ENCODE measurements at places on chromosomes 4 and X.
A peak's percentile ranks its signal among the peaks of the same experiment; 100 is the strongest.

DNA sequence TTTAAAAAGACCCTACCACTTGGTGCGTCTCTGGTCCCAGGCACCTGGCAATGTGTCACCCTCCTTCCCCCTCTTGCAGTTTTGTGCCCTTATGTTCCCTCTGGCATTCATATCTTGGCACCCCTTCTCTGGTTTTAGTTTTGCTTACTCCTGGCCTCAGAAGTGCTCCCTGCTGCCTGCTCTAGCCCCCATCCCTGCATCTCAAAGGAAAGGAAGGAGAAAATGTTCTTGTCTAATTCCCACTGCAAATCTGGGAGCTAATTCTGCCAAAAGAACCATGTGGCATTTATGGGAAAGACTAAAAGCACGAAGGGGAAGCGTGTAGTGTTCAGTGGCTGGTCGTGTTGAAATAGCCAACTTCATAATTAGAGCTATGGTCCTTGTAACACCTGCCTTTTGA is 340.1 kb upstream of the RPS6KA3 start:
- DNase-seq, result no peak

DNA sequence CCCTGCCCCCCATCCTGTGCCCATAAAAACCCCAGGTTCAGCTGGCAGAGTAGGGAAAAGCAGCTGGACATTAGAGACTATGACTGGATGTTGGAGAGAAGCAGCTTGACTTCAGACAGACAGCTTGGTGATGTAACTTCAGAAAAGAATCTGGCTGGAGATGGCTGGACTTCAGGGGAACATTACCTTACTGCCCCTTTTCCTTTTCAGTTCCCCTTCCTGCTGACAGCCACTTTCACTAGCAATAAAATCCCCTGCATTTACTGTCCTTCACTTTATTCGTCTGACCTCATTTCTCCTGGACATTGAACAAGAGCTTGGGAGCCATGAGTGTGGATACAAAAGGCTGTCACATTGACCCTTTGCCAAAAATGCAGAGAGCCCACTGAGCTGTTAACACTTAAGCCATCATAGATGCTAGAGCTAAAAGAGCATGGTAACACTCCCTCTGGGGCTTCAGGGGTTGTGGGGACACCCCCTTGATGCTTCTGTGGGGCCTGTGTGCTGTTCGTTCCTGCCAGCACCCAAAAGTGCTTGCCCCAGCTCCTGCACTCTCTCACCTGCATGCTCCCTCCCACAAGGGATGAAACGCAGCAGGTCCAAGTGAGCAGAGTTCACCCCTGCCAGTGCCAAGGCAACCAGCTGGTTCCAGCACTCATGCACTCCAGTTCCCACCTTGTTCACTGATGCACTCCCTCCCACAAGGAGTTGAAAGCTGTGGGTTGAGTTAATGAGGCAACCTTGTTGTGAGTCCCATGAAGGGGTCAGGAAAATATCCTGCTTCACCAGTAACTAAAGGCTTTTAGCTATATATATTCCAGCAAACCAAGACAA is 263.8 kb upstream of the NDST3 start:
- DNase-seq, result no peak

DNA sequence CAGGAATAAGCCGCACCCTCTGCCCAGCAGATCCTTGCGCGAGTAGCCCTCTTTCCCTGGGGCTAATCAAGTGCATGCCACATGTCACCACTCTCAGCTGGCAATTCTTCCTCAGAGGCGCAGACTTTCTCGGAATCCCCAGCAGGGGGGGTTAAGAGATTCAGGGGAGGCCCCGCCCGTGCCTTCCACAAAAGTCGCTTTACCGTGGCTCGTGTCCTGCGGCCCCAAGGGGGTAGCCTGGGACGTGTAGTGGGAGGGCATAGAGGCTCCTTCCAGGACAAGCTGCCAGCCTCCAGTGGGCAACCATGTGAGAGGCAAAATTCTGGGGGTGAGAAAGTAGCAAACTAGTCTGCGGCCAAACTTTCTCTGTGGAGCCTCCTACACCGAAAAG is 652 bp downstream of the SRPX start:
- DNase-seq, result peak; percentile 40

- DNase-seq, result no peak
Measured at GRCh38 chr4:2931512-2932301, 31.5 kb downstream of the NOP14 start.

DNA sequence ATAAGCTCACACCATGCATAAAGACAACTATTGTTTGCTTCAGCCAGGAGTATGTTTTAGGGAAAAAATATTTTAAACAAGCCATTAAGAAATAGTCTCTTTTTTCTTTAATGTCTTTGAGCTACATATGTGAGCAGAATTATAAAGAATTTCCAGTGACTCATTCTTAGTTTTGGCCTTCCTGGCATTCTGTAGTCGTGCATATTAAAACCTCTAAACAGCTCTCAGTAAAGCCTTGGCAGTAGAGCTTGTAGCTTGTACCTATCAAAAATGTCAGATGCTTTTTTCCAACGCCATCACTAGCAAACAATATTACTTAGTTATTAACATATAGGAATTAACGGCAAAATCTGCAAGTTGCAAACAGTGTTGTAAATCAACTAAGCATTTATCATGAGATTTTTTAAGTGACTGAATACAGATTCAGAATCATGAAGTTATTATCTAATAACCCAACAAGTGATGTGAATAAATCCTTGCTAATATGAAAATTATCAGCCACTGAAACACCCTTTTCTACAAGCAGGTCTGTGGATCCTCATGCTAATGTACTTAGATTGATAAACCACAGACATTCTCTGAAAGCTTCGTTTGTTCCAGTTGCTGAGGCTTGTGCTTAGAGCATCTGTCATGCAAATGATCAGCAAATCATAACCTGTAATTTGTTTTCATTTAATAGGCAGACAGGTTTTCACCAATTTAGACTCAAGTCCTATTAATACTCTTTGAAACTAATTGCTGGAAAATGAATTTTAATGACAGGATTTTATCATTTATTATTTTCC is 412.0 kb upstream of the ATOH1 start:
- no peak for DNase-seq

DNA sequence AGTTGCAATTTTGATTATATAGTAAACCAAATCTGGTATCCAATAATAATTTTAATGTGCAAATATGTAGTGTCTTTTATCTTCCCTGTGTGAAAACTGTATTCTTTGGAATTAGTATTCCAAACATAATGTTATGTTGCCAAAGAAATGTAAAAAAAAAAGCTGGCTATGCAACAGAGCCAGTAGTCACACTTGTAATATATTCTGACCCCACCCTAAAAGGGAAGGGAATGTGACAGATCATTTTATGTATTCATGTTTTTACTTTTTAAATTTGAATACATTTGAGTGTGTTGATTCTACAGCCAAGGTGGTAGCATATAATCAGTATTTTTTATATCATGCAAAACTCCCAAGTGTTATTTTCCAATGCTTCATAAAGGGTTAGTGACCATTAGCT is 27.9 kb upstream of the MCUB start:
- DNase-seq, result no peak

DNA sequence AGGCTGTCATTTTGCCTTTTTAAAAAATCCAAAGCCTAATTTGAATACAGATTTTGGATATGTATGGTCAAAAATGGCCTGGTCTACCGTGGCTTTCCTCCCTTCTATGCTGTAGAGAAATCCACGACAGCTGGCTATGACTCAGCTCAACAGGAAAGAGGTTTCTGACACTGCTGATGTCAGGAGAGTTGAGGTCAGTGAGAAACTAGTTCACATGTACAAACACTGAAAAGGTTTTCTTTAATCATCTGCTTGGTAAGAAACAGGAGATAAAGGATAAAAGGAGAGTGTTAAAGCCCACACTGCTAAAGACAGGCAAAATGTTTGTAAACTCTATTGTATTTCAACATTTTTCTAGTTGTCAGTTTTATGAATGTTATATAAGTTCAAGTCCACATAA is 113.9 kb downstream of the NYX start:
- peak; percentile 17 for DNase-seq

DNA sequence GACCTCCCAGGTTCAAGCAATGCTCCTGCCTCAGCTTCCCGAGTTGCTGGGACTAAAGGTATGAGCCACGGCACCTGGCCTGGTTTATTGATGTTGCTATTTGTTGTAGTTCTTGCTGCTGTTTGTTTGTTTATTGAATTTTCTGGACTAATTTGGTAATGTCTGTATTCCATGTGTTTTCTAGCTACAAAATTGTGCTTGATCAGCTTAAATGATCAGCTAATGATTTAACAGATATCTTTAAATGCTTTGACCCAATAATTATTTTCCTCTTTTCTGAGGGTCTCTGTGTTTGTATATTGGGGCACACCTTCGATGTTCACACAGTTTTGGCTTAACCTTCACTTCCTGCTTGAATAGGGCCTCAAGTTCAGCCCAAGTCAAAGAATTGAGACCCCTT is 488.1 kb upstream of the HTR2C start:
- no peak for DNase-seq

DNA sequence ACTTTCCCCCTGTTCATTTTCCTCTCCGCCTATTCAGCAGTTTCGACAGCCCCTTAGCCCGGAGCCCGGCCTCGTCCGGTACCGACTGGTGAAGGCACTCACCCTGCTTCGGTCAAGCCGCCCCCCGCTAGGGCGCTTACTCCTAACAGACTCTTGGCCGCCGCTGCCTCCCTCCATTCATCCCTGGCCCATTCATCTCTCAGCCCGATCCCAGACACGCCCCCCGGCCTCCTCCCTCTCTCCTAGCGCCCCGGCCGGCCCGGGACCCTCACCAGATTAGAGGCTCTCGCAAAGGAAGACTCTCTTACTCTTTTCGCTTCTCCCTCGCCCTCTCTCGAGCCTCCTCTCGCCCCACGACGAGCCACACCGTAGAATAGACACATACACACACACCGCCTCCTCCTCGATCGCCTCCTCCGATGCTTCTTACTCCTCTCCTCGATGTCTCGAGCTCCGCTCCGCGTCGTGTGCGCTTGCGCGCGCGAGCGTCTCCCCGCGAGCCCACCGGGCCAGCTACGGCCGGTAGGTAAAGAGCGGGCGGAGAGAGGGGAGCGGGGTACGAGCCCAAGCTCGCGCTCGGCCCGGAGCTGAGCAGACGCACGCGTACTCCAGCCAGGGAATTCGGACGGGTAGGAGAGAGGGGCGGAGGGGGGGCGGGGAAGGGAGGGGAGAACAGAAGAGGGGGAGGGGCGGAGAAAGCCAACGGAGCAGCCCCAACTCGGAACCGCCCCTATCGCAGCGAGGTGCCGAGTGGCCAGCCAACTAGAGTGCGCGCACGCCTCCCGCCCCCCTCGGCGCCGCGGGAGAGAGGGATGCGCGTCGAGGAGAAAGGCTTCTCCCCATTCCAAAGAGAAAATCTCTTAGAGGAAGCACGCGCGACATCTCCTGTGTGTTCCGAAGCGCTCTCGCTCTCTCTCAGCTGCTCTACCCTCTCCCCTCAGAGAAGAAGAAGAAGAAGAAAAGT is at the start of gene WNK3:
TSS of gene WNK3 (minus strand) at position 633 of the 964 bp plus-strand sequence.
- DNase-seq, result no peak

- no peak for DNase-seq
Measured at GRCh38 chrX:121886557-121886956, 839.1 kb downstream of the GLUD2 start.

GRCh38 chrX:149513825-149514428 is 8.8 kb upstream of the IDS start:
- no peak for DNase-seq

DNA sequence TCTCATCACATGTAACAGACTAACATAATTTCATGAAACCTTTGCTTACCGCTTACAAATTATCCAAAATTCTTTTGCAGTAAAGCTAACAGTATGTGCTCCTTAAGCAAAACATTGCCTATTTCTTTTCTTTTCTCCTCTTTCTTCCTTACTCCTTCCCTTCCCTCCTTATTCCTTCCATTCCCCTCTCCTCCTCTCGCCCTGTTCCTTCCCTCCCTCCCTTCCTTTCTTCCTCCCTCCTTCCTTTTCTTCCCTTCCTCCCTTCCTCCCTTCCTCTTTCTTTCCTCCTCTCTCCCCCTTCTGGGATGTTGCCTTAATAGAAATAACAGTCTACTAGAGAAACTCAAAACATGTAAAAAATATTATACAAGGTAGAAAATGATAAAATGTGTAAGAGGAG is 246.4 kb downstream of the TENM3 start:
- DNase-seq, result no peak

- no peak for DNase-seq
Measured at GRCh38 chr4:139050446-139050845, 34.9 kb downstream of the NOCT start.

DNA sequence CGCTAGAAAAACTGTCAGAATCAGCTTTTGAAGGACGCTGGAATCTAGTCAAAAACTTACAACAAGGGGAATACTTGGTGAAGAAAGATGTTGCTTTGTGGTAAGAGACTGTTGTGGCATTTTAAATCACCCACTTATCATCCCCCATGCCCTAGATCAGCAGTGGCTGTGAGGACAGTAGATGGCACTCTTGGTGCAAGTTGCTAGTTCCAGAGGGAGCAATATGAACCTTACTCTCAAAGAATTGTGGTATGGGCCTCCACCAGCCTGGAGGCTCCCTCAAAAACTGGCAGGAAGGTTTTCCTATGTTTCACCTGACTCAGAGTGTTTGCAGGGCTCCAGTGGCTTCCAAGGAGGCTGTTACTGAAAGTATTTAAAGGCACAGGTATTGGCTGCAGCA is 37.7 kb upstream of the SLC16A2 start:
- peak; percentile 39 for DNase-seq

DNA sequence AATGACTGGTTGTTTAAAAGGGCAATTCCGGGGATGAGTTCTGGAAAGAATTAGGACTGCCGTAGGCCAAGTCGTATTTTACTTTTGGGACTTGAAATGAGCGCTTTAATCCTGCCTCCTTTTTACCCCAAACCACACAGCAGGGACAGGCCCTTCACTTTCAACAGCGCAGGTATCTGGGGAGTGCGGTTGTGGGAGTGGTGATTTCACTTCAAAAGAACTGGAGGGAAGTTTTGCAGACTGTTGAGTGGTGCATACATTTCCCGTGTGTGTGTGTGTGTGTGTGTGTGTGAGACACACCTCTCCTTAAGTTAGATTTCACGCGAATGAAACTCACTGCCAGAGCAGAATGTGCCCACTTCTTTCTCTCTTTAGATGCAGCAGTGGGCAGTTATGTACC is 2.8 kb downstream of the NHS start:
- DNase-seq, result peak; percentile 69

DNA sequence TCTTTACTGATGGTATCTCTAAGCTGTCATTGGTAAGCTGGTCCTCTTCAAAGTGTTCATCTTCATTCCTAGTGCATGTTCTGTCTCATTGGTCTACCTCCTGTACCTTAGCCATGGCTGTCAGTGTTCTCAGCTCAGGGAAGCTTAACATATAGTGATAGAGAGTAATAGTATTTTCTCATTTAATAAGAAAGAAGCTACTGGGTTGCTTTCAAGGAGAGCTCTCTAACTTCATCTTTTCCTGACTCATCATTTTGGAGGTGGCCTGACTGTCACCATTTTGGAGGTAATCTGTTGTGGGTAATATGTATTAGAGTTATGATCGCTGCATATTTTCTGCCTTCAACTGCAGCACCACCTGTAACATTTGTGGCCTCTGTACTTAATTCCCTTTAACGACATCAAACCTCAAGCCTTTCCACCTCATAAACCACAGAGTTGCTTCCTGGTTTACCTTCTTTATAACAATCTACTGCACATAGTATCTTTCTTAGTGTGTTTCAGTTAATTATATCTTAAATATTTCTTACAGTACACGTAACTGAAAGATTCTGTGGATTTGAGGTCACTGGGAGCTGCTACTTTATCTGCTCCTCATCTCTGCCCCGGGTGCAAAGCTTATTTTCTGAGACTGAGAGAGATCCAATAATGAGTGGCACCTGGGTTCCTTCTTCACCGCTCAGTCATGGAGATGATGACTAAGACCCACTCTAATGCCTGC is 474.0 kb upstream of the TECRL start:
- peak; percentile 33 for DNase-seq

Measured in SW480 (cell line).